ENCODE measurements at places on chromosomes 4 and X.

- no peak for DNase-seq
- H3K36me3 ChIP-seq = no peaks in the 10 kb centered on the region
- H3K4me3 ChIP-seq = no peak overlapping the region
Observed at GRCh38 chr4:76902233-76902890, 4.4 kb upstream of the SOWAHB start.

DNA sequence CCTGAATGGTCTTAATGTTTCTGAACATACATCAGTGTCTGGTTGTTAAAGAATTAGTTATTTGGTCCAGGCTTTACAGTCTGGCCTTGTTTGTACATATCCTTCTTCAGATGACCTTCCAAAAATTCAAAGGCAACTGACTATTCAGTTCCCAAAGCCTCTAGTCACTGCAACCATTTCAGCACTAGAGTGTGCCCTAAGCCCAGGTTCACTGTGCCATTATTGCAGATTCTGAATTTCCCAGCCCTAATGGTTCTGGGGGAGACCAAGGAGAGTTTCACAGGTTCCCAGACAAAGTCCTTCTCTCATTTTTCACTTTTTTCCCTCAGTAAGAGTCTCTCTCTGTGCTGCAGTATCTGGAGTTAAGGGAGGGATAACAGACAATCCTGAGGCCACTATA, 235.8 kb downstream of the TRAM1L1 start:
- H3K27me3 ChIP-seq = no peaks in the 10 kb centered on the region
- no peaks in the 10 kb centered on the region for H3K36me3 ChIP-seq
- H3K4me3 ChIP-seq = no peak overlapping the region
- no peak overlapping the region for H3K27ac ChIP-seq
- no peaks in the 10 kb centered on the region for H3K4me1 ChIP-seq

DNA sequence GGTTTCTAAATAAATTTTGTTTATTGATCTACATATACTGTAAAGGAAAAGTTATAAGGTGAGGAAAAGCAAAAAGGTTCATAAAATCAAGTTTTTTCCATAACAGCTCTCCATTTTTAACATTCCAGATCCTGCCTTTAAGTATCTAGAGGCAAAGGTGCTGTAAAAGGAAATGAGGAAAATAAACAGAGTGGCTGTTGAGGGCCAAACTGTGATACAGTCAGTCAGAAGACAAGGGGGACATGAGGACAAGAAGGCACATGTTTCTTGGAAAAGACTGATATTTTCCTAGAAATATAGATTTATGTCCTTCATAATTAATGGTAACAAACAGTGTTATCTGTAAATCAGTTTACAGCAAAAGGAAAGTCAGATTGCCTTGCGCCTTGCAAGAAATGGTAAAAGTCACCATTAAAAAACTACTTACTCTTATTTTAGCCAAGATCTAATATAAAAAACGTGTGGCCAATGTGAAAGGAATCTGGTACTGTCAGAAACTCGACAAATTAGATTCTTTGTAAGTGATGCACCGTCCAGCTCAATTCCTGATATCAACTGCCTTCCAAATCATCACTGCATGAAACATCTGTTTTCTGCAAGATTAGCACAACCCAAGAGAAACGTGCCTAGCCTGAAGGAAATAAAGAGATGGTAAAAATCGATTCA, 34.0 kb upstream of the VEGFD start:
- no peak overlapping the region for H3K4me3 ChIP-seq
- H3K36me3 ChIP-seq = no peaks in the 10 kb centered on the region
- H3K4me1 ChIP-seq = no peaks in the 10 kb centered on the region
- no peaks in the 10 kb centered on the region for H3K27me3 ChIP-seq
- H3K27ac ChIP-seq = no peak overlapping the region

- no peaks in the 10 kb centered on the region for H3K27me3 ChIP-seq
- no peak overlapping the region for H3K4me3 ChIP-seq
- H3K4me1 ChIP-seq = no peaks in the 10 kb centered on the region
- no peak overlapping the region for H3K27ac ChIP-seq
- no peaks in the 10 kb centered on the region for H3K36me3 ChIP-seq
Observed at GRCh38 chrX:96453139-96453538, 231.5 kb upstream of the DIAPH2 start.

- H3K27ac ChIP-seq = no peak overlapping the region
- no peaks in the 10 kb centered on the region for H3K27me3 ChIP-seq
- H3K4me3 ChIP-seq = no peak overlapping the region
- no peaks in the 10 kb centered on the region for H3K4me1 ChIP-seq
Observed at GRCh38 chr4:184583738-184584502, 65.3 kb downstream of the CASP3 start.

Measured in esophagus muscularis mucosa (tissue), 4 donors.